ENCODE measurements at places on chromosomes 3 and 15. TPM values are rescaled to one million over a fixed set of nuclear protein-coding genes. Genes with fewer than 3 reads are reported as not detected.

Gene MAGI1
- polyA plus RNA-seq: not detected

DNA sequence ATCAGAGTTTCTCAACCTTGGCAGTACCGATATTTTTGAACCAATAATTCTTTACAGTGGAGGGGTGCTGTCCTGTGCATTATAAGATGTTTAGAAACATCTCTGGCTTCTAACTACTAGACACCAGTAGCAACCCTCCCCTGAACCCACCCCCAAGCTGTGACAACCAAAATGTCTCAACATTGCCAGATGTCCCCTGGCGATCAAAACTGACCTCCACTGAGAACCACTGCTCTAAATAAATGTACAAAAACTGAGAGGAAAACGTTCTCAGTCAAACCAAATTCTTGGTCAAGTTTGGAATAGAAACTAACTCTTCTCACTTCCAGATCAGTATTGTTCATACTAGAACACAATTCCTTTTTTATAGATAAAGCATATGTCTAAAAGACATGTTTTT lies 58.5 kb downstream of the GPR160 start:
- DNase-seq: no peak
- H3K36me3 ChIP-seq: peaks cover 34% of the 10 kb centered on the region
- no peak overlapping the region for H3K27ac ChIP-seq
- no peaks in the 10 kb centered on the region for H3K27me3 ChIP-seq
- no peak overlapping the region for H3K4me3 ChIP-seq
- no peaks in the 10 kb centered on the region for H3K4me1 ChIP-seq

Gene NR1I2
- polyA plus RNA-seq: 1.0 TPM

DNA sequence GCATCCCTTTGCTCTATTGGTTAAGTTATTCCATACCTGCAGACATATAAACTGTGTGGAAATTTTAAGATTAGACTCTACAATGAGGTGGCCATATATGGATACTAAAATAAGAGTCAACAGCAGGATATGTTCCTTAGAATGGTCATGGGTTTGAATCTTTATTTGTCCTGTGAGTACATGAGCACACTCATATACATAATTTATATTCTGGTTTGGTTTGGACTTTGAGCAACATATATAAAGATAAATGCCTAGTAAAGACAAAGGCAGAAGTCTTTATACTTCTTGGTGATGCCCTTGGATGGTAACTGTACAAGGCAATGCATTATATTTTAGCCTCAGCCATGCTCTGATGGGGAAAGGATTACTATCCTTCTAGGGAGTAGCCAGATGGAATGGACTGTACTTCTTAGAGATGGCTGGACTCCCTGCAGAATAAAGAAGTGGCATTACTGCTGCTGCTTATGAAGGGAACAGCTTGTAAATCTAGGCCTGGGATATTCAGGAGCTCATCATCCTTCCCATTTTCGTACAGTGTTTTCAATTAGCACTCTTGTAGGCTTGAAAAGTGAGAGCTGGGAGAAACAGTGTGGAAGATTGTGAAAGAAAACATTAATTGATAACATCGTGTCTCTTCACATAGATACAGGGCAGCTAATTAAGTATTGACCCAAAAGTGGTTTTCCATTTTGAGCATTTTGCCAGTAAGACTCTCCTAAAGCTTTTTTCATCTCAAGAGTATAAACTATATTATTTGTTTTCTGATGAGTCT lies 60.4 kb downstream of the HMG20A start:
- H3K4me3 ChIP-seq: no peak overlapping the region
- no peaks in the 10 kb centered on the region for H3K27me3 ChIP-seq
- DNase-seq: no peak
- no peak overlapping the region for H3K27ac ChIP-seq
- H3K36me3 ChIP-seq: peaks cover 41% of the 10 kb centered on the region

Gene DZIP1L
- not detected for polyA plus RNA-seq

Data from CD8-positive, alpha-beta memory T cell (primary cell).